CD4-positive, alpha-beta T cell treated with Interleukin-10 for 1 hour (primary cell): ENCODE measurements at places on chromosomes 3 and 15.

GRCh38 chr3:17642474-17642873 is 100.0 kb downstream of the TBC1D5 start:
- no peak for DNase-seq

DNA sequence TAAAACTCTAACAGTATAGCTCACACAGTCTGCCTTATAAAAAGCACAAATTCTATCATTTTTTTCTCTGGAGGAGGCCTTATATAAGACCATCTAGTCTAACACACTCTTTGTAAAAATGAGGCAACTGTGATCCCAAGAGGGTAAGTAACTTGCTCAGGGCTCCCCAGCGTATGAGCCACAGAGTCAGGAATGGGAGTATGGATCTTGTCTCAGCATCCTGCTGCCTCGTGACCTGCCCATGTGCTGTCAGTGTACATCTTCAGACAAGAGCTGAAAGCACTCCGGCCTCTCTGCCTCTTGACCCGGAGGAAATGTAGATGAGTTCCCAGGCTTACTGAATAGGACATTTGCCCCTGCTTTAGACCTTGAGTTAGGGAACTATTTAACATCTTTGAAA is 28.4 kb upstream of the MEF2A start:
- no peak for DNase-seq

GRCh38 chr3:131485119-131485518 is 17.7 kb downstream of the MRPL3 start:
- no peak for DNase-seq

GRCh38 chr15:71811036-71811736 is 832 bp downstream of the NR2E3 start:
- no peak for DNase-seq

DNA sequence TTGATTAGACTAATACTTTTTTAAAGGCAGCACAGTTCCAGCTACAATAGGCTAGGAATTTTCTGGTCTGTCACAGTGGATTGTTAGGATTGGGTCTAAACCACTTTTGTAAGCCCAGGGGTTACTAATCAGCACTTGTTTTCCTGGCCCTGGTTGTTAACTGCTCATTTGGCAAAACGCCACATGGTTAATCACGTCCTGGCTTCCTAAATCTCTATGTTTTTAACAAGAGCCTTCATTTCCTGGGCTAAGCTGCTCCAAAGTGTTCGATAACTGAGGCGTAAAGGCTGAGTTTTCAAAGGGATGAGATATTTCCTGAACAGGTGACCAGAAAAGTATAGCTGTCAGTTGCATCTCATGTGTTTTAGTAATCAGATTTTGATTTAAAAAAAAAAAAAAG is 38.9 kb upstream of the CLRN1 start:
- no peak for DNase-seq

GRCh38 chr3:187799942-187800641 is 54.8 kb upstream of the BCL6 start:
- peak; percentile 24 for DNase-seq

- no peak for DNase-seq
Observed at GRCh38 chr15:80518522-80518921, 114.3 kb downstream of the ARNT2 start.

DNA sequence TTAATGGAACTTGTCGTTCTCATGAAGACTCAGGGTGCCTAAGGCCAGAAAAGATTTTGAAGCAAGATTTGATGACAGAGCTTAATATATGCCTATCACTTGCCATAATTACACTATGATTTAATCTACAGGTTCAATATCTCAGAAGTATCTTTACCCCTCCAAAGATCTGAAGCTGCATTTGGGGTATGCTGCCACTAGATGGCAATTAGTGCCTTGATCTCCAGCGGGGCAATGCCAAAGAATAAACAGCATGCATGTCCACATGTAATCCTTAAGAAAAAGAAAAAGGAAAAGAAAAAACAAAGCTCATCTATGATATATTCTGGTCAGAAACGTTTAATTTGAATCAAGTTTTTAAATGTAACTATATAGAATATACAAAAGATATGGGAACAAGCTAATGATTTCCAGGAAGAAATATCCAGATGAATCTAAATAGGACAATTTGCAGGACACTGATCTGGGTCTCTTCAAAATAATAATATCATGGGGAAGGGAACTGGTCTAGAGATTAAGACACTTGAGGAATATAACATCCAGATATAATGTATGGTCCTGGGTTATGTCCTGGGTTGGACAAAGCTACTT is 55.0 kb upstream of the SOX14 start:
- no peak for DNase-seq

DNA sequence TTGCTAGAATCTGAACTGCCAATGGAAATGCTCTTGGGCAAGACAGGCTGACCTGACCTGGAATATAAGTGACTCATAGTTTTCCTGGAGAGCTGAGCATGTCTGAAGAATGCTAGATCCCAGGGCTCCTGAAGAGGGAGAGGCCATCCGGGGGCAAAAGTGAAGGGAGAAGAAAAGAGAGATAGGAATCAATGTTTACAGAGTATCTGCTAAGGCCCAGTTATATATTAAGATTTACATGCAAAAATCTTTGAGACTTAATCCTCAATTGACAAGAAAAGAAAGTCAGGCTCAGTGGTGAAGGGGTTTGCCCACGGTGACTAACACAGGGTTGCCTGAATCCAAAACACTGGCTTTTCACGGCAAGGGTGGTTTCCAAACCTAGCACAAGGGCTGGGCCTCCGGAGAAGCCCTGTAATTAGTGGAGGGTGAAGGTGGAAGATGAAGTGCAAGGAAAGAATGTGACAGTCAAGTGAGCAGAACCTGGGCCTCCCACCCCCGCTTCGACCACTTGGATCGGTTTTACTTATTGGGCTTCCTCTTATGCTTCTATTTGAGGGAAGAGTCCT is 91.7 kb upstream of the FGF12 start:
- peak; percentile 25 for DNase-seq

- no peak for DNase-seq
Observed at GRCh38 chr3:17678116-17678741, 64.2 kb downstream of the TBC1D5 start.
